Stimulated activated CD8-positive, alpha-beta memory T cell treated with anti-CD3 and anti-CD28 coated beads, Interleukin-4, amount 100 ng/mL, for 48 hours (primary cell): ENCODE measurements at places on chromosomes 11 and 22.
A peak's percentile ranks its signal among the peaks of the same experiment; 100 is the strongest.

DNA sequence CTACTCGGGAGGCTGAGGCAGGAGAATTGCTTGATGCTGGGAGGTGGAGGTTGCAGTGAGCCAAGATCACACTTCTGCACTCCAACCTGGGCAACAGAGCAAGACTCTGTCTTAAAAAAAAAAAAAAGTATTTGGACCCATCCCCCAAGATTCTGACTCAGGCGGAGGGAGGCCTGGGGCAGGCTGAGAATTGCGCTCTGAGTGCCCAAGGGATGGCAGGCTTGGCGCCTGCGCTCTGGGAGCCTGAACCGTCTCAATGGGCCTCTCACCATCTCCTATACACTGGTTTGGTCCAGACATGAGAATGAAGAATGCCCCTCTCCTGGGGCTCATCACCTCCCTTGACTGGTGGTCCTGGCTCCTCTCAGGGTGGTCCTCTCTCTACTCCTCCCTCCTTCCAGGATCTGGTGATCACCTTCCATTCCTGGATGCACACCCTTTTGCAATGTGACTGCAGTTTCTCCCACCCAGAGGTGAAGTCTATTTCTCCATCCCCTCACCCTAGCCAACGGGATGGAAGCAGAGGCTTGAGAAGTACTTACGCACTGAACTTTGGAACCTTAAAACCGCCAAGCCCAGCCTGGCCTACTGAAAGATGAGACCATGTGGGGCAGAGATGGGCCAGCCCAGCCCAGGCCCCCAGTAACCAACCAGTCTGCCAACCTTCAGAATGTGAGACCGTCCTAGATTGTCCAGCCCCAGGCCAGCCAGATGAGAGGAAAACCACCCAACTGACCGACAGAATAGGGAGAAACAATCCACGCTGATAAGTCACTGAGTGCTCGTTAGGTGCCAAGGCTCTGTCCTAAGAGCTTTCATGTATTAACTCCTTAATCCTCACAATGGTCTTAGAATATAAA lies 4.9 kb downstream of the POLR3H start:
- no peak for DNase-seq

DNA sequence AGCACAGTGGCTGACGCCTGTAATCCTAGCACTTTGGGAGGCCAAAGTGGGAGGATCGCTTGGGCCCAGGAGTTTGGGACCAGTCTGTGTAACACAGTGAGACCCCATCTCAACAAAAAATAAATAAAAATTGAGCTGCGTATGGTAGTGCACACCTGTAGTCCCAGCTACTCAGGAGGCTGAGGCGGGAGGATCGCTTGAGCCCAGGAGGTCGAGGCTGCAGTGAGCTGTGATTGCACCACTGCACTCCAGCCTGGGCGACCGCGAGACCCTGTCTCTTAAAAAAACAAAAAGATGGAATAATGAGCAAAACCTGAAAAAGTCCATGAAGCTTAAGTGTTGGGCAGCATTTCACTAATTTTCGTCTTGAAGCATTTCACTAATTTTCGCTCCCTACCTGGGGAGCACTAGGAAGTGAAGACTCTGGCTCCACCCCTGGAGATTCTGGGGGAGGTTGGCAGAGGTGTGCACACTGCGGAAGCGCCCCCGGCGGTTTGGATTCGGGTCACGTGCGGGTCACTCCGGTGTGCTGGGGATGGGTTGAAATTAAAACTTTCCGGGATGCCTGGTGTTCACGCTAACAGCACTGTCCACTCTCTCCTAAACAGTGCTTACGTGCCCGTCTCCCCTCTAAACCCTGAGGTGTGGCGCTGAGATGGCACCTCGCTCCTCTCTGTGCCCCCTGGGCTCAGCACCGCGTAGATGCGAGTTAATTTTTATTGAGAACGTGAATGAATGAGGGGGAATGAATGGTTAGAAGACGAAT lies 906 bp upstream of the NAA40 start:
- DNase-seq: peak; percentile 64

DNA sequence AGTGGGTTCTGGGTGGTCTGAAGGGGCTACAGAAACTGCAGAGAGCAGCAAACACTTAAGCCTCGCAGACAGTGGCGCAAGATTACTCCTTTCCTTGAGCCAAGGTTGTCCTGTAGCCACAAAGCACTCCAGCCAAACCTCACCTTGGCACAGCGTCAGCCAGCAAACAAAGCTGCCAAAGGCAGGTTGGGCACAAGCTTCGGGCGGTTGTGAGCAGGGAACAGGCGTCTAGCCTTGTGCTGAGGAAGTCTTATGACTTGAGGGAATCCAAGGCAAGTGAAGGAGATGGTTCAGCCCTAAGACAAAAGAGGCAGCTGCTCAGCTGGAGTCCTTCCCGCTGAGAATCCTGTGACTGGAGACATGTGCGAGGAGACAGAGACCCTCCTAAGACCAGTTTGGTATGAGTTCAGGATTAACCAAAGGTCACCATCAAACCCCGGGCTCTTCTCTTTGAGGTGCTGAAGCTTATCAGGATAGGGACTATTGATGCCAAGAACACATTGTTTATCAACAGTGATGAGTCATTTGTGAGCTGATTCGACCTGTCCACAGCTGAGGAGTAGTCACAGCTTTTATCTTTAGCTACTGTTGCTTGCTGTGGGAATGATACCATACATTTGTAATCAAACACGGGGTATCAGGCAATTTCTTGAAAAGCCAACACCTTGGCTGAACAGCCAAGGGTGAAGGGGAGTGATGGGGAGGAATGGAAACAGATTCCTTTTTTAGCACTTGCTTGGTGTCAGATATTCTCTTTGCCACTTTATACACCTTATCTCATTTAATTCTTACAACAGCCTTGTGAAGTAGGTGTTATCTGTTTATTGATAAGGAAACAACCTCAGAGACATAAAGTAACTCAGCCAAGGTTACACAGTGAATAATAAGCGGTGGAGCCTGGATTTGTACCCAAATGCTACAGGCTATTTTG lies 4.6 kb downstream of the ADM start:
- no peak for DNase-seq

DNA sequence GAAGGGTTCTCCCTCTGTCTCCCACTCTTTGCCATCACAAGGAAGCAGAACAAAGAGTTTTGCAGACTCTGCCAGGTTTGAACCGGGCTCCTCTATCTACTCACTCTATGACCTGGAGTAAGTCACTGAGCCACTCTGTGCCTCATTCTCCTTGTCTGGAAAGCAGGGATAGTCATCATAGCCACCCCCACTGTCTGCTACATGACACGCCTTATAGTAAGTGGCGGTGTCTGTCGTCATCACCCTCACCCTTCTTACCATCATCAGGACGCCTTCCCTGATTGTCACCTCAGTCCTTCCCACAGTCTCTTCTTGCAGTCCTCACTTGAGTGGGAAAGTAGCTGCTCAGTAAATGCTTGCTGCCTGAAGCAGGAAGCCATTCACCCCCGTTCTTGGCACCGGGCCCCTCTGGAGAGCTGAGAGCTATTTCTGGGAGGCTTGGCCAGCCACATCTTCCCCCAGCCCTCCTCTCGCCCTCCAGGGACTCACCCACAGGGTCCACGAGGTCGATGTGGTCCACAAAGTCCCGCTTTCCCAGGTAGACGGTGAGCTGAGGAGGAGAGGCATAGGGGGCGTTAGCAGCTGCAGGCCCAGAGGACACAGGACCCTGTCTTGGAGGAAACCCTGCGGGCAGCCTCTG lies 46.4 kb downstream of the TPBGL start:
- DNase-seq: no peak

- no peak for DNase-seq
Observed at GRCh38 chr22:37180531-37181231, 7.4 kb downstream of the C1QTNF6 start.

DNA sequence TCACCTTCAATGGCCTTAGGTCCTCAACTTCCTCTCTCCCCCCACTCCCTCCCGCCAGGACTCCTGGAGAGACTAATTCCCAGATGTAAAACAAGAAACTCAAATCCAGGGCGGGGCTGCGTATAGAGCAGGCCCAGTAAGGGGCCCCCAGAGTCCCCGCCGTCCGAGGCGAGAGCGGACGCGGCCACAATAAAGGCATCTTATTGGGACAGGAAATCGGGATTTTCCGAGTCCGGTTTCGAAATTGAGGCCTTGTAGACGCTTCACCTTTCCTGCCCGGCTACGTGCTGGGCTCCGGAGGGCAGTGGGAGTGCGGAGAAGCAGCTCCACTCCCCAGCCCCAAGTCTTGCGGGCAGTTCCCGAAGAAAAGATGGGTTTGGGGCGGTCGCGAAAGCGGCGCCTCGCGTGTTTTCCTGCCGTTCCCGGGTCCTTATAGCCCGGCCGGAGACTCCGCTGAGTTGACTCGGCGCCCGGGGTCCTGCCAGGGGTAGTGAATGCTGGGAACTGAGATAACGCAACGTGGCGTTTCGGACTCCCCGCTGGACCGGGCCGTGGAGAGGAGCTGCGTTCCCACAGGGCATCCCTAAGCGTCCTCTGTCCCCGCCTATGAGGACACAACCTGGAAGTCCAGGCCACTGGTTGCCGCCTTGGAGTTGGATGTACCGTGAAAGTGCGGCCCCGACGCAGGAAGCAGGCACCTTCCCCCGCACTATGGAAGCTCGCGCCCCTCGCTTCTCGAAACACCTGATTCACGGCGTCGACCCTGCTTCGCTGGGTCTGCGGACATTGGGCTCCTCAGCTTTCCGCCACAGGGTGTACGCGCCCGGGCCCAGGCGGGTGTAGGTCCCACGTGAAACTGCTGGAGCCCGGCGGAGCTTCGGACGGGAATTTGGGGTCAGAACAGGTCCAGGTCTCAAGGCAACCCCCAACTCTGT lies 4.8 kb upstream of the CHRM1 start:
- DNase-seq: no peak

GRCh38 chr22:19691721-19692341 lies 22.5 kb upstream of the SEPTIN5 start:
- no peak for DNase-seq
